Amygdala (tissue), 56 donors: ENCODE measurements at places on chromosomes 13 and 19.

- no peak for DNase-seq
These were observed 6.5 kb upstream of the ZNF726 start for GRCh38 chr19:23908165-23908564.

DNA sequence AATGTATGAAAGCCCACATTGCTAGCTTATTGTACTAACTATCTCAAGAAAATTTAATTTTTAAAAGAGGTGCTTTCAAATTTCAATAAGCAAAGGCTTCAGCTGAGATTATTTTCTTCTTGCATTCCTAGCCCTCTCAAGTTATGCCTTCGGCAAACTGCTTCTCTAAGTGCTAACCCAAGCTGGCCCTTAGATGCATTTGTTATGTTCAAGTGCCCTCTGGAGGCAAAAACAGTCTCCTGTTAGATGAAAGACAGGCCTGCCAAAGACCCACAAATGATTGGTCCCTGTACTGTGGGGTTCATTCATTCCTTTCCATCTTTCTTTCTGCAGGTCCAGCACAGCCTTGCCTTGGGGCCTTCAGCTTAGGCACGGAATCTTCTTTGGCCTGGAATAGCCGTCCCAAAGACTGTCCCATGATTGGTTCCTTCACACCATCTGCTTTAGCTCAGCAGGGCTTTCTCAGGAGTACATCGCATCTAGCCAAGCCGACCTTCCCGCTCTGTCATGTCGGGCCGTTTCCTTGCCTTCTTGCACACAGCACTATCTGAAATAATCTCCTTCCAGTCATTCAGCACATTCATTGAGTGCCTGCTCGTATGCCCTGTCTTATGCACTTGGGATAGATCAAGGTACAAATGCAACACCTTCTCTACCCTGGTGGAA, 26.4 kb upstream of the TPTE2 start:
- no peak for DNase-seq

- no peak for DNase-seq
These were observed 316.3 kb upstream of the KLF12 start for GRCh38 chr13:74450525-74450845.

- no peak for DNase-seq
These were observed 24.5 kb upstream of the SLC7A1 start for GRCh38 chr13:29619995-29620394.

DNA sequence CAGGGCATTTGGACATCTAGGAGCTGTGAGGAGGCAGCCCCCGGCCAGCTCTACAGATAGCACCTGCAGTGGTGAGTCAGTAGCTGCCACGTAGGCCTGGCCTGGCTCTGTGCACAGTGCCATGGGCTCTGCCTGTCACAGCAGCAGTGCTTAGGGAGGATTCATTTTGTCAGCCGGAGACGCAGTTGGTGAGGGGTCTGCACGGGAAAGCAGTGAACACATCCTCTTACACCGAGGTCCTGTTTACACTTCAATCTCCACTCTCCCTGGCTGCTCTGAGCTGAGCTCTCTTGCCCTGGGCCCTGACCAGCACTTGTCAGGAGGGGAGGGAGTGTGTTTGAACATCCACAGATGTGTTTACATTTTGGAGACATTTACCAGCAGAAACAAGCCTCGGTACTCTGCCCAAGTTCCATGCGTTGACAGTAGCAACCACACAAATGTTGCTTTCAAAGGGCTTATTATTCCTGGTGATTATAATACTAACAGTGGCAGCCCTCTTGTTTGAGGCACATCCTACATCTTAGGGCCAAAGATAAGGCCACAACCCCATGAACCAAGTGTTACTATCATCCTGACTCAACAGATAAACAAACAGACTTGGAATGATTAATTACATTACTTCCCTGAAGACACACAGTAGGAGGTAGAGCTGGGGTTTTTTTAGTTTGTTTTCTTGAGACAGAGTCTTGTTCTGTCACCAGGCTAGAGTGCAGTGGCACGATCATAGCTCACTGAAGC, 148.9 kb downstream of the USP12 start:
- peak; percentile 61 for DNase-seq

DNA sequence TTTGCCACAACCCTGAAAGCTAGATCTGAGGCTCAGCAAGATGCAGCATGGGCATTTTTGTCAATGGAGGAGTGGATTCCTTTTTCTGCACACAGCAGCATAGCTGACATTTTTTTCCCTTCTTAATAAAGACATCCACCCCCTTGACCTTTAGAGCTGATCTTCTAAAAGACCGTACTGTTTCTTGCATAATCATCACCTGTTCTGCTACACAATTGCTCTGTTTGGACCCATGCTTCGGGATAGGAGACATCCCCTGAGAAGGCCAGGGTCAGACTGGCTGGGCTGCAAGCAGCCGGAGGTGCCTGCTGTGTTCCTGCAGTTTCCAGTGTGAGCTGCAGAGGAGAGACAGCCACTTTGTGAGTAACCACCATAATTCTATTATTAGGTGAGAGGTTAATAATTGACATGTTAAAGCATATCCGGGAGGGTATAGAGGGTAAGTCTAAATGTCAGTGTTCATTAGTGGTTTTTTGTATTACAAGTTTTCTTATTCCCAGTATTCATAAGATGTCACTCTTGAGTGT, 108.5 kb upstream of the C1QTNF9B start:
- DNase-seq, result no peak

DNA sequence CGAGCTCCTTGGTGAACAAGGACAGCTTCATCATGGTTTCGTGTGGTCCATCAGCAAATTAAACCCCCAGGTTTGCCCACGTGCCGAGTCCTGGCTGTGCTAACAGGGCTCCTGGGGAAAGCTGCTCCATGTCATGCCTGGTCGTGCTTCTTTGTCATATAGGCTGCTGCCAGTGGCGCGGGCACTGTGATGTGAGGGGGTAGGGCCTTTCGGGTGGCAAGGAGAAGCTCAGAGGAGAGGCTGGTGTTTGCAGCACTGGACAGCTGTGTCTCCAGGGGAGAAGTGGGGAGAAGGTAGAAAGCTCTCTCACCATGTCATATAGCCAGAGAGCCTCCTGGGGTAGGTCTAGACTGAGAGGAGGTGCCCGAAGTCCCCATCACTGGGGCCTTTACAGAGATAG, 13.3 kb downstream of the VSTM2B start:
- DNase-seq, result no peak

- DNase-seq, result no peak
These were observed 11.5 kb upstream of the MICU2 start for GRCh38 chr13:21615427-21615826.

GRCh38 chr19:50921426-50922316, 10.5 kb upstream of the KLK4 start:
- DNase-seq, result no peak
